ENCODE measurements at places on chromosomes 3 and 15.

DNA sequence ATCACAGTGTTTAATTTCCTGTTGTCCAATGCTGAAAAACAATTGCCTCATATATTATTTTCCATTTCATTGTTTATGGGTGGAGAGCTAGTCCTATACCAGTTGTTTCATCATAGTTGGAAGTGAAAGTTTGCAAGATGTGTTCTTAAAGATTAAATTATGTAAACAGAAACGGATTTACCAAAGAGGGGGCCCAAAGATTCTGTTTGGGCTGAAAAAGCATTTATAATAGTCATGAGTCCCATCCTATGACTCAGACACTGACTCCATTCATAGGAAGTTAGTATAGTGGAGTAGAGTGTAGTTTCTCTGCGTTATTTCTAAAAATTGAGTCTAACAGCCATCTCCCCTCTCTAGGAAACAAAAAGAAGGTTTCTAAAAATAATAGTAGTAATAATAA lies 24.3 kb downstream of the NFKBIZ start:
- no peak for DNase-seq

DNA sequence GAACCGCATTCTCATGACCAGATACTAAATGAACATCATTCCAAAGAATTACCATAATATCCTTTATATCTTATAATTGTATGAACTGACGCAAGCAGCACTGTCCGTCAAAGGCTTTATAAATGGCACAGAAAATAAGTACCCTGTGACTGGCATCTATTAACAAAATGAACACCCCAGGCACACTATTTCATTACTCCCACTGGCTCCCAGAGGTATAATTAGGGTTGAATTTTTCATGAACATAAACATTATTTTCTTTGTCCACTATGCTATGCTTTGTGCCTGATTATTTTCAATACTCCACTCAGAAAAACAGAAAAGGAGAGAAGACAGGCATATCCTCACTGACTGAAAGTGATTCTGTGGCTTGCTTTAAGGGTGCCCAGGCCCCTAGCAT lies 71.1 kb downstream of the LYZL4 start:
- DNase-seq: no peak

GRCh38 chr3:126480861-126481260 lies 5.2 kb upstream of the ZXDC start:
- no peak for DNase-seq

DNA sequence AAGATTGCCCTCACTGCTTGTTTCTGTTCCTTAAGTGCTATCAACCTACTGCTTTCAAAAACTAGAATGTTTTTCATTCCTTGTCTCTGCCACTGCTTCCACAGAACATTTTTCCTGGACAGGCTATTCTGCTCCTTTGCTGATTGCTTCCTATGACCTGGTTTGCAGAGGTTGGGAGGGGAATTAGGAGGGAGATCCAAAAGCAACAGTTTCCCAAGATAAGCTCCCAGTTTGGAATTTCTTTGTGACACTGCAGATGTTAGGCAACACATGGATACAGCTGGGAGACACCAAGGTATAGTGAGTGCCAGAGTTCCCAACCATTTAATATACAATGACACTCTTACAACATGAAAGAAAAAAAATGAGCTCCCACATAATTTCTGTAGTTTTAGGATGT lies 1036.5 kb downstream of the ROBO2 start:
- DNase-seq: no peak

GRCh38 chr15:101107625-101108460 lies 144.0 kb downstream of the CHSY1 start:
- DNase-seq: no peak

- DNase-seq: peak; percentile 32
These were observed 371.5 kb upstream of the GOLIM4 start for GRCh38 chr3:168467115-168467714.

DNA sequence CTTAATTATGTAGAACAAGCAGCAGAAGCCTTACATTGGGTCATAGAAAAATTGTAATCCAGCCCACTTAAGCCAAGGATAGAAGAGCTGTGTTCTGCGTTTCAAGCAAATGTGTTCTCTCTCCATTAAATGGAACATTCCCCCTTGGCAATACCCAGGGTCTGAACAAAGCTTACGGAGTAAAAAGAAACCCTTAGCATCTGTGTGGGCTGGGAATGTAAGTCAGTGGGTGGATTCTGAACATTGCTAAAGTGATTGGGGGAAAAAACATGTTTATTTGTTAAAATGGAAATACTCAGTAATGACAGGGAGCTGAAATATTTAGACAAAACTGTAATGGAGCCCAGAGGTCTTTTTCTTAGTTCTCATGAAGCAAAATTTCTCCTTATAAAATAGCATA lies 147.4 kb downstream of the DUT start:
- DNase-seq: no peak

DNA sequence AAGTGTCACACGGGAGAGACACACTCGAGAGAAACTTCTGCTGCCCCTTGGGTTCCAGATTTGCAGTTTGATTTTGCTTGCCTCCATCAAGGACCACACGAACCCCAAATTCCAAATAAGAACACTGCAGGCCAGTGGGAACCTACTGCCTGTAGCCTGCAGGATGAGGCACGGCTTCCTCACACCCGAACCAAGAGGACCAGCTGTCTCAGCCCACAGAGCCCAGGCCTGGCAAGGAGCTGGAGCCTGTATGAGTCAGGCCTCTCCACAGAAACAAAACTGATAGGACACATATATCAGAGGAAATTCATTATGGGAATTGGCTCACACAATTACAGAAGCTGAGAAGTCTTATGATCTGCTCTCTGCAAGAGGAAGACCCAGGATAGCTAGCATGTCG lies 188.1 kb upstream of the NSMCE3 start:
- no peak for DNase-seq

GRCh38 chr15:91782221-91782620 lies 71.3 kb upstream of the SLCO3A1 start:
- no peak for DNase-seq

- DNase-seq: no peak
These were observed 12.5 kb downstream of the TRAT1 start for GRCh38 chr3:108835101-108835500.

GRCh38 chr3:51995346-51996163 lies at the start of gene RPL29:
RPL29 (minus strand) TSS chr3:51995895; CDS start chr3:51995461, 434 bp downstream.
- DNase-seq: peak; percentile 95

DNA sequence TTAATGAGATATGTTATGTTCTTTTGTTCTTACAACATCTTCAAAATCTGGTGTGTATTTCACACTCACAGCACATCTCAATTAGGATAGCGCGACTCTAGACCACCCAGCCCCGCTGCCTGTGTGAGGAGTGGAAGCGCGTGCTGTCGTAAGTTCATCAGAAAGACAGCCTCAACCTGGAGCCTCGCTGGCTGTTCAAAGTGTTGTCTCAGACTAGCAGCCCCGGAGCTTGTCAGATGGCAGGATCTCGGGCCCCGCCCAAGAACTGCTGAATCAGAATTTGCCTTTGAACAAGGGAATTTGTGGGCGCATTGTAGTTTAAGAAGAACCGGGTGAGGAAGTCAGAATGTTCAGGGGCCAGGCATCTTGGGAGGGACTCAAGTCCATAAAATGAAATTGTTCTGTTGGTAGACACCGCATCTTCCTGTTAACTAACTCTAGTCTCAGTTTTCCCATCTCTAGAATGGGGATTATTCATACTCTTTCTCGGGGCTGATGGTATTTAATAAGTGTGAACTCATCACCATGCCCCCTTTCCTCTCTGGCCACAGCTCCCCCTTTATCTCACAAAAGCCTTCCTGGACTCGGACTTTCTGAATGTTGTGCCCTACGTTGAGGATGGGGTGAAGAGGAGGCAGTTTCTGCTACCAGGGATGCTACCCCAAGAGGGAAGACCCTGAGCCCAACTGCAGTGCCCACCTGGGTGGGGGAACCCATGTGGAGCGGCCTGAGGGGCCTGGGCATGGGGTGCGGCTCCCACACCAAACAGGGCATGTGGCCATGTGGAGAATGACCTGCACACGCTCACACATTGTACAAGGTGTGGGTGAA lies 40.4 kb downstream of the BHLHE40 start:
- DNase-seq: no peak

DNA sequence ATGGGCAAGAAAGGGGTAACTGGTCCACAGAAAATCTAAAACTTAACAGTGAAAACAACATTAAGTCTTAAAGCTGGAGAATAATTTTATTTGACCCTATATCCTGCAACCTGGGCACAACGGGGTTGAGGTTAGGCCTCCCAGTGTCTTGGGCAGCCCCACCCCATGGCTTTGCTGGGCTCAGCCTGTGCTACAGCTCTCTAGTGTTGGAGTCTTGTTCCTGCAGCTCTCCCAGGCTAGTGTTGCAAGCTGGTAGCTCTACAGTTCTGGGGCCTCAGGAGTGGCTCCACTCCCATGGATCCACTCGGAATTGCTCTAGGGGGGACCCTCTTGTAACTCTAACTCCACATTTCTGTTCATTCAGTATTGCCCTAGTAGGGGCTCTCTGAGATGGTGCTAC lies 24.9 kb upstream of the GNB4 start:
- no peak for DNase-seq

DNA sequence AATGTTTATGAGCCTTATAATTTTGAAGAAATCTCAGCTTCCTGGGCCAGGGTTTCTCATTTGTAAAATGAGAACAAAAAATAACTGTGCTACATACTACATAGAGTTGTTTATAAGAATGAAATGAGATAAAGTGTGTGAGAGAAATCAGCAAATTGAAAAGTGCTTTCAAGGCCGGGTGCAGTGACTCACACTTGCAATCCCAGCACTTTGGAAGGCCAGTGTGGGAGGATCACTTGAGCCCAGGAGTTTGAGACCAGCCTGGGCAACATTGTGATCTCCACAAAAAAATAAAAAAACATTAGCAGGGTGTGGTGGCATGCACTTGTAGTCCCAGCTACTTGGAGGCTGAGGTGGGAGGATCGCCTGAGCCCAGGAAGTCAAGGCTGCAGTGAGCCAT lies 22.4 kb downstream of the FOXB1 start:
- DNase-seq: no peak

GRCh38 chr3:187742351-187743171 lies 2.7 kb downstream of the BCL6 start:
- no peak for DNase-seq
